ENCODE measurements at places on chromosomes 13 and 19. TPM values are rescaled to one million over a fixed set of nuclear protein-coding genes. Genes with fewer than 3 reads are reported as not detected.

SIAH3 gene
- total RNA-seq = not detected

RPL13A gene
- total RNA-seq = 2,080 TPM

FUT3 gene
- 14.2 TPM for total RNA-seq

WASF3 gene
- 5.1 TPM for total RNA-seq

KLK3 gene
- not detected for total RNA-seq

Data from nasal cavity respiratory epithelium epithelial cell of viscerocranial mucosa (primary cell).